ENCODE measurements at places on chromosomes 13 and 19.
A peak's percentile ranks its signal among the peaks of the same experiment; 100 is the strongest.

DNA sequence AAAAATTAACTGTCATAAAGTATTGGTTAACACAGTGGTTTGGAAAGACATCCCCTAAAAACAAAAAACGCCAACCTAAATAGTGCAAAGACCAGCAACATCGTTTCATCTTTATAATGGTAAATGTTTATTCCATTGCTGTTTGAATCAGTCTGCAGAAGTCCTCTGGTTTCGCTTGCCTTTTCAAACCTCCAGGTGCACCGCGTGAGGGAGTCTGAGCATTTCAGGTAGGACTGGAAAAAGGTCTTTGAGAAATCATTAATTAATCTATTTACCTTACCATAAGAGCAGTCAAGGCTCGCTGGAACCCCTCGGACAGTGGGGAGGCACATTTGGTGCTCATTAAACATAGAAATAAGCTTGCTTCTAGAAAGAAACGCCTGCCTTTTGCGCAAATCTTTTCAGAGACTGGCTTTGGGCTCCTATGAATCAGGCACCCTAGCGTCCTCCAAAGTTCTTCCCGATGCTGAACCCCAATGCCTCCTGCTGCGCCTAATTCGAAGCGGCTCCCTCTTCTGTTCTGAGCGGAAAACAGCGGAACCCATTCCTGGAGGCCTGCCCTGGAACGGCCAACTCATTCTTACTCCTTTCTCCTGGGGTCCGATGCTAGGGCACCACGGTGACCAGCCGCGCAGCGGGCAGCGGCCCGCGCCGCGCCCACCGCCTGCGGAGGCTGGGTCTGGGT lies 951 bp upstream of the MTUS2 start:
- DNase-seq: peak; percentile 71

DNA sequence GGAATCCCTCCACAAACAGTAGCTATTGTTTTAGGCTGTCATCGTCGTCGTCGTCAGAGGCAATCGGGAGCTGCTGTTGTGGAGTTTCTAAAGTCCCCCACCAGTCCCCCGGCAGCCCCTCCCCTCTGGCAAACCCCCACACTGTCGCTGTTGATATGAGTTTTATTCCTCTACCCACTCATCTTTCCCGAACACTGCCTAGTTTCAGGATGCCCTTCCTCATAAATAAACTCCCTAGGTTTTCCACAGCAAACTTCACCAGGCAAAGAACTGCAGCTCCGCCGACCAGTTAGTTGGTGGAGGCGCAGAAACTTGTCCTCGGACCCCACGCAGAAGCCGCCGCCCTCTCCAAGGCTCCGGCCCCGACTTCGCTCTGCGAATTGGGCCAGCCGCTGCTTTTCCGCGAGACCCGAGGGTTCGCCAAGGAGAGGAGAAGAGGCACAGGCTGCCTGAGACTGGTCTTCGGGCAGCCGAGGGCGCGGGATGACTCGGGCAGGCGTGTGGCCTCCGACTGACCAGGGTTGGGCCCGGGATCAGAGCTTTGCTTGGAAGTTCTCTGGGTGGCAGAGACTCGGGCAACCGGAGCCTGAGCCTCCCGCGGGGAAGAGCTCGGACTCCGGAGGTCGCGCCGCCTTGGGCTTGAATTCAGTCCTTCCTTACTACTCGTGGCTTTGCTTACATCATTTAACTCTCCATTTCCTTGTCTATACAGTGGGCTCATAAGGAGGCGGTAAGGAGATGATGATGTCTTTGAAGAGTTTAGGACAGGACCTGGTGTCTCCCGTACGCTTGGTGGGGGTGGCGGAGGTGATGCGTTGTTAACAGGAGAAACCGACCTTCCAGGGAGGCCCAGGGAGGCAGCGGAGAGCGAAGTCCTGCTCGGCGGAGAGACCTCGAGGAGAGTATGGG lies 7.9 kb downstream of the PDX1 start:
- no peak for DNase-seq

GRCh38 chr13:110299283-110299840 lies 7.6 kb downstream of the COL4A1 start:
- DNase-seq: no peak

DNA sequence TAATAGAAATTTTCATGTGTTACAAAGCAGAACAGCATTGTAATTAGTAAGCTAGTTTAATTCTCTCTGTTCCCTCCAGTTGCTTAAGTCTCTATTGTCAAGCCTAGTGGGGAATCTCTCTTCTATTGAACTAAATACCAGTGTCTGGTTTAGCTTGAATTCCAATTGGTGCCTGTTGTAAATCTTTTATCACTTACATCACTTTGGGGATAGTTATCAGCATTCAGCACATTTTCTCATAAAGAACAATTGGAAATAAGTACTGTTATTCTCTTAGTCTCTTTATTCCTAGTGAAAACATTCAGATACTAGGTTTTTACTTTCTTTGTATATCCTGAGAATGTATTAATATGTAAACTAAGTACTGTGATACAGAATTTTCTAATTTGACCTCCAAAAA lies 25.2 kb downstream of the IPO5 start:
- peak; percentile 21 for DNase-seq

DNA sequence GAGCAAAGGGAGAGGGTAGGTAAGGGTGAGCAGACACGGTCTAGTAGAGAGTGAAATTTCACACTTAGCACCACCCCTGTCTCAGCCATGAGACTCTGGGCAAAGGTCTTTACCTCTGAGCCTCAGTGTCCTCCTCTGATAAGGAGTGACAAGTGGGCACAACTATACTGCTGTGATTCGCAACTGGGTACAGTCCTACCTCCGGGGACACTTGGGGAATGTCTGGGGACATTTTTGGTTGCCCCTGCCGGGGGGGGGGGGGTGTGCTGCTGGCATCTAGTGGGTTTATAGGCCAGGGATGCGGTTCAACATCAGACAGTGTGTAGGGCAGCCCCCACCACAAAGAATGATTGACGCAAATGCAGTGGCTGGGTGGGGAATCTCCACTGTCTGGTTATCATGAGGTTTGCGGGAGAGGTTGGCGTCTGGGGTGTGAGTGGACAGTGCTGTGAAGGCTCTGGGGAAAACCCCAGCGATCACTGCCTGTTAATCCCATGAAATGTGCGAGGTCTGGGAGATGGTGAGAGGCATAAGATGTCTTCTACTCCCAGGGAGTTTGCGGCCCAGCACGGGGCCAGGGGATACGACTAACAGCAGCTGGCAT lies 4.3 kb downstream of the NACC1 start:
- DNase-seq: no peak

DNA sequence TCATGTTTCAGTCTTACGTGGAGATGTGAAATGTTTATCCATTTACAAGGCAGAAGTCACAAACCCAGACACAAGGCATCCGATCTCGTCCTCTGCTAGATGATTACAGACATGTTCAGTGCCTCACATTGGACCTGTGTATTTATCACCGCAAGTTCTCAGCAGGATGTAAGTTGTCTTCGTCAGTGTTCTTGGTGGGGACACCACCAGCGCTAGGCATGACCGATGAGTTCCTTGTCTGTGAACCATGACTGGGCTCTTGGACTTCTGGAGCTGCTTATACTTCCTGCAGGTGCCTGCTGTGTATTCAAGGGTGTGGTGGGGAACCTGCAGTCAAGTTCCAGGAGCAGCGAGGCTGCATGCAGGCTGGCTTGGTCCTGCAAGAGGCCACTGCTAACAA lies 105.4 kb downstream of the URI1 start:
- no peak for DNase-seq

DNA sequence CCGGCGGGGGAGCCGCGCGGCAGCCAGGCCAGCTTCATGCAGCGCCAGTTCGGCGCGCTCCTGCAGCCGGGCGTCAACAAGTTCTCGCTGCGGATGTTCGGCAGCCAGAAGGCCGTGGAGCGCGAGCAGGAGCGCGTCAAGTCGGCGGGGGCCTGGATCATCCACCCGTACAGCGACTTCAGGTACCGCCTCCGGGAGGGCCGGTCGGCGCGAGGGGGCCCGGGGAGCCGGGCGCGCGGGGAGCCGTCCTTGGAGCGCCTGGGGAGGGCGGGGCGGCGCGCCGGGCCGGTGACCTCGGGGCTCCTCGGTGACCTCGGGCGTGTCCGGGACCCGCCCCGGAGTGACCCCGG lies 690 bp downstream of the HCN2 start:
- DNase-seq: no peak

- no peak for DNase-seq
Observed at GRCh38 chr19:16041299-16041990, 34.9 kb upstream of the TPM4 start.

- no peak for DNase-seq
Observed at GRCh38 chr19:14473073-14473977, 1.8 kb downstream of the PTGER1 start.
